CD4-positive, alpha-beta T cell treated with Interferon alpha-2 for 1 hour (primary cell): ENCODE measurements at places on chromosomes 12 and 14.

- no peak for DNase-seq
Observed at GRCh38 chr14:68359837-68360552, 432.9 kb downstream of the ZFP36L1 start.

GRCh38 chr12:19115285-19115684, 14.2 kb upstream of the PLEKHA5 start:
- no peak for DNase-seq

DNA sequence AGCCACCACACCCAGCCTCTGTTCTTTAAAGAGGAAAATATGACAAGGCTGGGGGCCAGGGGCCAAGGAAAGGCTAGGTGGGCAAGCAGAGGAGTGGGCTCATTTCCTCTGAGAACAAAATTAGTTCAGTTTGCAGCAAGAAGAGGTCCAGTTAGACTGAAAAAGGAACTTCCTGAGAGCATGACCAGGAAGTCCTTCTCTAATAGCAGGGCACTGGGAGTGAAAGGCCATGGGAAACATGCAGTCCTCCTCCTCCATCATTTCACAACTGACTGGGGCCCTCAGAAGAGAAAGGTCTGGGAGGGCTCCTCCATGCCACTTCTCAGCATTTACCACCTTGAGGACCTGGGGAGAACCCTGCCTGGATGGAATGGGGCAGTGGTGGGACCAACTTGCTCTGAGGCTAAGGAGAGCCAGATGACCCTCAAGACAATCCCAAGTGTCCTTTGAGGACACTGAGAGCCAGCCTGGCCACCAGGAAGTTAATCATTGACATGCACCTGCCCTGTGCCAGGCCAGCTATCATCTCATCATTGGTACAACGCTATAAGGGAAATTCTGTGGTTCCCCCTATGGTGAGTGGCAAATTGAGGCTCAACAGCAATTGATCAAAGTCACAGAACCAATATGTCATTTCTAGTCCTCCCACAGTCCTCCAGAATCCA, 2.0 kb downstream of the AQP2 start:
- DNase-seq, result no peak

- DNase-seq, result no peak
Observed at GRCh38 chr12:113242026-113242418, 20.8 kb downstream of the TPCN1 start.

GRCh38 chr12:124917135-124917840, 2.8 kb upstream of the UBC start:
- DNase-seq, result peak; percentile 96

GRCh38 chr12:67662910-67663538, 14.5 kb downstream of the DYRK2 start:
- no peak for DNase-seq

DNA sequence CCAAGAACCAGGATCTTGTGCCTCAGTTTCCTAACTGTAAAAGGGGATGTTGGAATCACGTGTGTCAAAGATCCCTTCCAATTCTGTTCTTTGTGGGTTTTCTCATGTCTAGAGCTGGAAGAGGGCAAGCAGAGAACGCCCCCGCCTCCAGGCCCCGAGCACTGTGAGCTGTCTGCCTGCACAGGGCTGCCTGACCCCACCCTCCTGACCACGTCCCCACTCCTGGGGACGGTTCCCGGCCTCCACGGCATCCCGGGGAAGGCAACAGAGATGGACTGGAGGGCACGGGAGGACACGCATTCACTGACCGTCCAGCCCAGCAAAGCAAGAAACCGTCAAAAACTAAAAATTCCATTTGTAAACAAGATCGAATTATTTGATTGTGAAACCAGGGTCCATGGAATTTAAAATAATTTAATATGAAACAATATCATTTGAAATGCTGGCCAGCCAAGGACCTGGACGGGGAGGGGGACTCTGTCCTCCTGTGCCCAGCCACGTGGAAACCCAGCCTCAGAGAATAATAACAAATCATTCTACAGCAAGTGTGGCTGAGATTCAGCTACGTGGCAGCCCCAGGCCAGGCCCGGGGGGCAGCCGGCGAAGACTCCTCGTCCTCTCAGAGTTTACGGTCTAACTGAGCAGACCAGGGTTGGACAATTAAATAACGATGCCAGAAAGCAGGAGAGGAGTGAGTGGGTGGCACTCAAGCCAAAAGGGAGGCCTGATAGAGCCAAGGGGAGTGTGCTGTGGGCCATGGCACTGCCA, 87.3 kb upstream of the DIO3 start:
- no peak for DNase-seq

DNA sequence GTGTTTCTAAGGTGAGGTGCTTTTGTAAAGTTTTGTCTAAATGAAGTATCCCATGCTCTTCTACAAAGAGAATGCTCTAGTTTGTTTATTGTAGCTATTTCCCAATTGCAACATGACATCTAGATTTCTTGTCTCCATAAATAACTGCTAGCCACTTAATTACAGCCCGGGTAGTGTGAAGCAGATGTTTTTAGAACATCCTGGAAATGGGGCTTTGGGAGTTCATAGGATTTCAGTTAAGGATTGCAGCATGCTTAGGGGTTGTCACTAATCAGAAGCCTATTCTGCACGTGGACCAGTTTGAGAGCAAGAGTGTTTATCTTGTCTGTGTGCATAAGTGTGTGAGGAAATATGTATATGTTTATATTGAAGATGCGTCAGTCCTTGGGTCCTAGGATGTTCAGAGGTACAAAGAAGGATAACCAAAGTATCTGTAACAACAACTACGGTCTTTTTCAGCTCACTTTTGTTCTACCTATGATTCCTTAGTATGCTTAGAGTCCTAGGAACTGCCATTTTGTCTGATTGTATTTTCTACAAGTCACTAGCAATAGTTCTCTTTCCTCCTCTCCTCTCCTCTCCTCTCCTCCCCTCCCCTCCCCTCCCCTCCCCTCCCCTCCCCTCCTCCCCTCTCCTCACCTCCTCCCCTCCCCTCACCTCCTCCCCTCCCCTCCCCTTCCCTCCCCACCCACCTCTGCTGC, 135.3 kb downstream of the ACSS3 start:
- DNase-seq, result no peak

DNA sequence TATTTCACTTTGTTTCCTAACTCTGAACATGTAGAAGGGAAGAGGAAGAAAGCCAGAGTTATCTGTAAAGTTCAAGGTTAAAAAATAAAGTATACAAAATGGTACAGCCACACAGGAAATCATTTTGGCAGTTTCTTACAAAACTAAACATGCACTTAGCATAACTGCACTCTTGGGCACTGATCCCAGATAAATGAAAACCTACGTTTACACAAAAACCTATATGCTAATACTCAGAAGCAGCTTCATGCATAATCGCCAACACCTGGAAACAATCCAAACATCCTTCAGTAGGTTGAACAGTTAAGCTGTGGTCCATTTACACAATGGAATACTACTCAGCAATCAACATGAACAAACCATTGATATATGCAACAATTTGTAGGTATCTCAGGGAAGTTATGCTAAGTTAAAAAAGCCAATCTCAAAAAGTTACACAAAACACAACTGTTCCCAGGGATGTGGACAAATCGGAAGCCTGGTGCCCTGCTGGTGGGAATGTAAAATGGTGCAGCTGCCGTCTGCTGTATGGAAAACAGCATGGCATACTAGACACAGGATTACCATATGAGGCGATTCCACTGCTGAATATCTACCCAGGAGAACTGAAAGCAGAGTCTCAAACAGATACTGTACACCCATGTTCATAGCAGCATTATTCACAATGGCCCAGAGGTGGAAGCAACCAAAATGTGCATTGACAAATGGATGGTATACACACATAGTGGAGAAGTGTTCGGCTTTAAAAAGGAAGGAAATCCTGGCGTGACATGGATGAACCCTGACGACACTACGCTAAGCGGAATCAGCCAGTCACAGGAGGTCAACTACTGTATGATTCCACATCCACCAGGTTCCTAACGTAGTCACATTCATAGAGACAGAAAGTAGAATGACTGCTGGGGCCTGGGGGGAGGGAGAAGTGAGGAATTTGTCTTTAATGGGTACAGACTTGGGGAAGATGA, 37.7 kb downstream of the NRDE2 start:
- no peak for DNase-seq

GRCh38 chr12:20142956-20143355, 225.4 kb upstream of the PDE3A start:
- no peak for DNase-seq

GRCh38 chr14:34180434-34180833, 229.6 kb upstream of the EGLN3 start:
- DNase-seq, result no peak

GRCh38 chr12:122155705-122156104, 18.3 kb downstream of the IL31 start:
- no peak for DNase-seq

GRCh38 chr14:90871605-90872233, 55.5 kb upstream of the TTC7B start:
- DNase-seq, result no peak

GRCh38 chr14:44576356-44576755, 69.3 kb upstream of the FSCB start:
- DNase-seq, result no peak

DNA sequence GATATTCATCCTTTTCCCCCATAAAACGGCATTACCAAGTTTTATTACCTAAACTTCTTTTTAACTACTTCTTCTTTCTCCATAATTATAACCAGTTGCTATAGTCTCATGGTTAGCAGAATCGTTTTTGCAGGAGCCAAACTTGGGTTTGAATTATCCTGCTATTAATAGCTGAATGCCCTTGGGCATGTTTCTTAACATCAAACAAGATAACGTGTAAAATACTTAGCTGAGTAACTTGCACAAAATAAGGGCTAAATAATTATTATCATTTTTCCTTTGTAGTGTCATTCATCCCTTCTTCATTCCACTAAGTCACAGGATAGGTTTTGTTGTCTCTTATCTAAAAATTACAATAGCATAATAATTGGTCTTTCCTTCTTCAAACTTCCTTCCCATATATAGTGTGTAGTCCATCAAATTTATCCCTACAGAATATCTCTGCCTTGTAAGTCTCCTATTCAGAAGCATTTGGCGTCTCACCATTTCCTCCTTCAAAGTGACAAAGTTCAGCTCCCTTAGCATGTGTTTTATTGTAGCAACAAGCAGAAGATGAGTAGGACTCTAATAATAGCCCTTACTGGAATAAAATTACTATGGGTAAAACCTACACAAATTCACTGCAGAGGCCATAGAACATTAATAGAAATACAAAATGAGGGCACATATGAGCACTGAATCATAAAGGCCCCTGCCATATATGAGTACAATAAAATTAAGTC, 63.8 kb downstream of the FAR2 start:
- no peak for DNase-seq

GRCh38 chr14:84006643-84007155, 1523.2 kb upstream of the FLRT2 start:
- DNase-seq, result no peak

- no peak for DNase-seq
Observed at GRCh38 chr12:85621041-85621440, 215.2 kb downstream of the RASSF9 start.

GRCh38 chr14:100561005-100561404, 26.2 kb downstream of the BEGAIN start:
- DNase-seq, result no peak

DNA sequence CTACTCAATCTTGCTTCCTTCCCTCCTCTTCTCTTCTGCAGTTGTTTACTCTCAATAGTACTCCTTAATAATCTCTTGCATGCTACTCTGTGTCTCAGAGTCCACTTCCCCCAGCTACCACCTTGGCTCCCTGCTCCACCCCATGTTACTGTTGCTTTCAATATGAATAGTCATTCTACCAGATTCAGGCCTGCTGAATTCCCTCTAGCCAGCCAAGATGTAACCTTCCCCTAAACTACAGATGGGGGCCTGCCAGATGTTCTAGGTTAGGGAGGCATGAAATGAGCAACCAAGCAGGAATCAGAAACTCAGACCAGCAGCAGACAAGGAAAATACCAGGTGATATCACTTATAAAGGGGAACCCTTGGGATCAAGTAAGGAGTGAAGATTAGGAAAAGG, 392.1 kb upstream of the DDHD1 start:
- no peak for DNase-seq

DNA sequence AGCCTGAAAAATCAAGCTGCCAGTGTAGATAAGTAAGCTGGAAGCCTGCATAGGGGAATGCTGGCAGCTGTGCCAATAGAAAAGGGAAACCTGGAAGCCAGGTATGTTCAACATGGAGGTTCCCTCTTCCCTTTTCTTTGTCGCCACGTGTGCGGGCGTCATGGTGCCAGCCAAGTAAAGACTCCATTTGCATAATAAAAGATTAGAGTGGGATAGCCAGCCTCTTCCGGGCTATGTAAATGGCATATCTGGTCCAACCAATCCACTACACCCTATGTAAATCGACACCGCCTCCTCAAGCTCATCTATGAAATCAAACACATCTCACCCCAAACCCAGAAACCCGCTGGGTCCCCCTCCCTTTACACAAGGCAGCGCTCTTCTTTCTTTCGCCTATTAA, 5.6 kb upstream of the ADGRD1 start:
- DNase-seq, result no peak

GRCh38 chr14:50462111-50462510, 65.4 kb upstream of the CDKL1 start:
- DNase-seq, result no peak

DNA sequence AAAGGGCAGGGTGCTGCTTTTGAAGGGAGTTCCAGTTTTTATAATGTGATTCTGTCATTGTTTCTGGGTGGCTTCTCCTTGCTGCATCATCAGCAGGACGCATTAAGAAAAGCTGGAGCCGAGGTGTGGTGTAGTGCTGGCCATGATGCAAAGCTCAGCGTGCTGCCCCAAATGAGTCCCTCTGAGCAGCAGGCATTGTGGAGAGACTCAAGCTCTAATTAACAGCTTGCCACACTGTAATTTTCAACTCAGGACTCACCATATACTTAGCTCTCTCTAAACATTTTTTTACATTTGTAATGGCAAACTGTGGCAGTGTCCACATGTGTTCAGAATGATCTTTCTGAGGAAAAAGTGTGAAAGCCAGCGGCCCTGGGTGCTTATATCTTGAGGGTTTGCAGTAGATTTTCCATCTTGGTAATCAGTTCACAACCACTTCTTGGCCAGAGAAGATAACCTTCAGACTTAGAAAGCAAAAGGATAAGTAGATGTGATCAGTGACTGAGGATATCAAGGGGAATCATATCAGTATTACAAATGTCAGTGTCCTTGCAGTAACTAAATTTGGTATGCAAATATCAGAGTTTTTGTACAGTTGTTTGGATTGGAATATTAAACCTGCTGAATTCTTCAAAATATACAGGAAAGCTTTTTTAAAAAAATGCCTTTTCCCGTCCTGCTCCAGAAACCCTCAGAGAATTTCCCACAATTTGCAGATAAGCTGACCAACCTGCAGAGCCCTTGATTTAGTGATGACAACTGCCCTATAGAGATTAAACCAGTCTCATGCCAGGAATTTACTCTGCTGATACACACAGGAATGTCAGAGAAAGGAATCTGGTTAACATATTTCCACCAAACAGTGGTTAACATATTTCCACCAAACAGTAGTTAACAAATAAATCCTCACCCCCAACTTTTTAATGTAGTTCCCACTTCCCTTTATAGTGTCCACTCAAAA, 63.6 kb downstream of the DAAM1 start:
- DNase-seq, result no peak
